ENCODE measurements at places on chromosomes 16 and 17.
A peak's percentile ranks its signal among the peaks of the same experiment; 100 is the strongest.

DNA sequence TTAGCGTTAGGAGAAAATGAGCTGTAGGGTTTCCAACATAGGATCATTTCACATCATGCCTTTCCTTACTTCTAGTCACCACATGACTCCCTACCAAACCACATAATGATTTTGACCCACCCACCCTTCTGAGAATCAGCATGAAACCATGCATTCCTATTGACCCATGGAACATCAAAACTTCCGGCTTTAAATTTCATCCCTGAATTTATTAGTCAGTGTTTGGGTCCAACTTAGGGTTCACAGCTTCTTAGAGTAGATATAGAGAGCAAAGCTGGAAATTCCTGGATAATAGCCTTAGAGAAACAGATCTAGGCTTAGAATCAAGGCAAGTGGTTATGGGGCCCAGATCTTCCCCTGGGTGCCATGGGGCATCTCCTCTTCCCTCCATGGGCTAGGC lies 162.6 kb downstream of the TOX3 start:
- no peak for DNase-seq

GRCh38 chr17:16934836-16935235 lies 37.1 kb downstream of the TNFRSF13B start:
- DNase-seq, result no peak

GRCh38 chr16:59683709-59684108 lies 949.6 kb upstream of the GOT2 start:
- no peak for DNase-seq

- no peak for DNase-seq
Measured at GRCh38 chr16:53091466-53092211, 36.8 kb downstream of the CHD9 start.

- DNase-seq, result no peak
Measured at GRCh38 chr17:48095611-48096010, 5.7 kb downstream of the CBX1 start.

- DNase-seq, result no peak
Measured at GRCh38 chr17:73516431-73516830, 127.8 kb downstream of the SDK2 start.

- no peak for DNase-seq
Measured at GRCh38 chr17:61487161-61487988, 35.2 kb downstream of the TBX4 start.

DNA sequence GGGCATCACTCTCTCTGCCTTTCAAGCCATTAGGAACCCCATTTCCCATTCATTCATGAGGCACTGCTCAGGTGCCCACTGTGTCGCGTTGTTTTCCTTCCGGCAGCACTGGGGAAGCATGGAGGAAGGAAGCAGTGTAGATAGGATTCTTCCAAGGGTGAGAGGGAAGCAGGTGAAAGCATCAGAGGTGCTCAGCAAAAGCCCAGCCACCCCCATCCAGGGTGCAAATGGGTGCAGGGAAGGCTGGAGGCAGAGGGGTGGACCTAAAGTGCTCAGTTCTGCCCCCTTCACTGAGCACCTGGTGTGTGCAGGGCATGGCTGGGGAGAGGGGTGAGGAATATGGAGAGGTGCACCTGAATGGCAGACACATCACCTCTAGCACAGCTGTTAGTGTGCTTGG lies 3.4 kb upstream of the NXPH3 start:
- peak; percentile 48 for DNase-seq

GRCh38 chr16:82013139-82013538 lies 1.9 kb upstream of the SDR42E1 start:
- no peak for DNase-seq

DNA sequence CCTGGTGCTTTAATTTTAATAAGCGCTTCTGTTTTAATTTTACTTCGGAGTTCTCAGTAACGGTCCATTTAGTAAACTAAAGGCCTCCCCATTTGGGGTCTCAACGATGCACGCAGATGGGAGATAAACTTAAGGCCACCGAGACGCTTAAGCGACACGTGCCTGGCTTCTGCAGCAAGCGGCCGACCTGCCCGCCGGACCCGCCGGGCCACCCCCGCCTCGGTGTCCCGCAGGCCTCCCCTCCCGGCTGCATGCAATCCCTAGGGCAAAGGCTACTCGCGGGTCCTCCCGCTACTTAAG lies 592 bp downstream of the GCSH start:
- DNase-seq, result no peak

DNA sequence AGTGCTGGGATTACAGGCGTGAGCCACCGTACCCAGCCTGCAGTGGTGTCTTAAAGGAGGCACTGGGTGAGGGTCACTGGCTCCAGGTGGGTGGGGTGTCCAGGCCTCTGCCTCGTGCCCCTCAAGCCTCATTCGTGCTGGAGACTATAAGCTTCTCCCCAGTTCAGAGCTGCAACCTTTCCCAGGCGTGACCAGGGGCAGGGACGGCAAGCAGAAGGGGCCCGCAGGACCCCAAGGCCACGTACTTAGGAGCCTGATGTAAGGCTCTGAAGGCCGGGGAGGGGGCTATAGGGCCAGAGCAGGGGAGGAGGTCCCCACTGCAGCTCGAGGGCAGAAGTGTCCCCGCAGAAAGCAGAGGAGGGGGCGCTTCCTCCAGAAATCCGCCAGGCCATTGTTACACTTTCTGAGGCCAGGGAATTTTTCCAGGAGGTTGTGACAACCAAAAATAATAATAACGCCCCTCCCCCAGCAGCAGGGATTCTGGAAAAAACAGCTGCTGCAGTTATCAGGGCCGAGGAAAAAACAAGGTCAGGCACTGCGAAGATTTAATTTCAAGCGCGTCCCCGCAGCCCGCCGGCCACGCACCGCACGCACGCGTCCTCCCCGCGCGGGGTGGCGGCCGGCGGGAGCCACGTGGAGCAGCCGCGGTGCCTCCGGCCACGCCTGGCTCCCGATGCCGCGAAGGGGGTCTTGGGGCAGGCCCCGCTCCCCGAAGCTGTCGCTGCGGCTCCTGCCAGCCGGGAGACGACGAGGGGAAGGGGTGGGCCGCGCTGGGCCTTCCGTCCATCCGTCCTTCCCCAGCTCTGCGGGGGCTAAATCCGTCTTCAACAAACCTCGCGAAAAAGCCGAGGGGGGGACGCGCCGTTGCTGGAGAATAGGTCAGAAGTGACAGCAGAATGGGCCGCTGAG lies 45.8 kb upstream of the SLC38A10 start:
- DNase-seq, result peak; percentile 70

GRCh38 chr16:79339863-79340262 lies 260.7 kb downstream of the MAF start:
- no peak for DNase-seq

- no peak for DNase-seq
Measured at GRCh38 chr17:32152130-32152529, 9.8 kb downstream of the RHOT1 start.

DNA sequence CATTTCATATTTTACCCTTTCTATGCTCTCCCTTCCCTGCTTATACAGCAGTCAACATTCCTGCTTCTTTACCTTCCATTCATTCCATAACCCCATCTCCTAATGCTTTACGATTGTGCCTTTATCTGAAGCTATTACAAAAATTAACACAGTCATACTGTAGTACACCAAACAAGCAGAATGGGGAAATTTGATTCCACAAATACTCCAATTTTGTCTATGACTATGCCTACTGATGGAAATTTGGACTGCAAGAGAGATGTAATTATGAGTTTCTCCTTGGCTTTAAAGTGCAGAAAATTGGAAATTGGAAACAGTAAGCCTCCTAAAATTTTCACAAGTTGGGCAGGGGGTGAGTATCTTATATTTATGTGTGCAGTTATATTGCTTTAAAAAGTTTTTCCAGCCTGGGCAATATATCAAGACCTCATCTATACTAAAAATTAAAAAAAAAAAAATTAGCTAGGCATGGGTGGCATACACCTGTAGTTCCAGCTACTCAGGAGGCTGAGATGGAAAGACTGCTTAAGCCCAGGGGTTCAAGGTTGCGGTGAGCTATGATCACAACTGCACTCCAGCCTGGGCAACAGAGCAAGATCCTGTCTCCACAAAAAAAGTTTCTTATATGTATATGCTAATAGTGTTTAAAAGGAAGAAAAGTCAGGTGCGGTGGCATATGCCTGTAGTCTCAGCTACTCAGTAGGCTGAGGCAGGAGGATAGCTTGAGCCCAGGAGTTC lies 3.0 kb downstream of the APPBP2 start:
- no peak for DNase-seq

- no peak for DNase-seq
Measured at GRCh38 chr16:60137891-60138290, 1403.8 kb upstream of the GOT2 start.

DNA sequence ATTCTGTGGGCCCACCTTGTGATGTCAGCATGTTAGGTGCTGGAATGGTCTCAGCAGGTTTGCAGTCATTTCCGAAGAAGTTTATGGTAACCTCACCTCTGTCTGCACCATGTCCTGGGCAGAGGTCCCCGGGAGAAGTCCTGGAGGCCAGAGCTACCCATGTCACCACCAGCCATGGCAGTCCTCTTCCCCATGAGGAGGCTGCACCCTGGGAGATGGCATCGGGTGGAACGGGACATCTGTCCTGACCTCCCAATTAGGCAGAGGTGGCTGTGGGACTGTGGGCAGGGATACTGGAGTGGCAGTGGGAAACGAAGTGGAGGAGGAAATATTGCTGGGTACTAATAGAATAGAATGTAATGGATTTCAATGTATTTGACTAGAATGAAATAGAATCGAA lies 511.8 kb upstream of the WSB1 start:
- DNase-seq, result no peak

- no peak for DNase-seq
Measured at GRCh38 chr17:53979991-53980390, 157.3 kb downstream of the KIF2B start.

DNA sequence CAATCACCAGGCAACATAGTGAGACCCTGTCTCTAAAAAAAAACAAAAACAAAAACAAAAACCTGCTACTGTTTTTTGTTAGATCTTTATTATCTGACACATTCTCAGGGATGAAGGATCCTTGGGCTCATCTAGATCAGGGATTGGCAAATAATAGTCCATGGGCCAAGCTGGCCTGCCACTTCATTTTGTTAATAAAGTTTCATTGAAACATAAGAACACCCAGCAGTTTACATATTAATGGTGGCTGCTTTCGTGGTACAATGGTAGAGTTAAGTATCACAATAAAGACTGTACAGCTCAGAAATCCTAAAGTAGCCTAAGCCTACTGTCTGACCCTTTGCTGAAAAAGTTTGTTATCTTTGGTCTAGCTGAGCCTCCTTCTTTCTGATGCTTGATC lies 32.9 kb upstream of the CLEC18A start:
- DNase-seq, result no peak

GRCh38 chr17:59490216-59490615 lies 75.2 kb upstream of the DHX40 start:
- DNase-seq, result no peak

DNA sequence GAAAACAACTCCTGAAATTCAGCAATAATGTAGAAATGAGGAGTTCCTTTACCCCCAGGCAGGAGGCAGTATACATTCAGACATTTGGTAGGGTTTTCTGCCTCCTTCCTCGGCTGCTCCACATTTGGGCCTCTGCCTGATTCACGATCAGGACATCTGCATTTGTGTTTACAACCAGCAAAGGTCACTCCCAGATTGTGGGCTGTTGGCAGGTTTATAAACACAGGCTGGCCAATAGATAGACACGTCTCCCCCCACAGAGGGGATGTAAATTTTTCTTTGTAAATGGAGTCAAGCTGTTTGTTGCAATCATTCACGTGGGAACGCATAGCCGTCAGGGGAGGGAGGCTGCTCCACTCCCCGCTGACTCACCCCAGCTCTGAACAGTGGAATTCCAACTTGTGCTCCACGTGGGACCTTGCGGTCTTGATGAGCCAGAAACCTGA lies 252.1 kb upstream of the N4BP1 start:
- DNase-seq, result no peak

GRCh38 chr16:57141822-57142631 lies 43.8 kb downstream of the PSME3IP1 start:
- DNase-seq, result no peak

- DNase-seq, result peak; percentile 58
Measured at GRCh38 chr16:54281535-54282201, 4.9 kb downstream of the IRX3 start.

DNA sequence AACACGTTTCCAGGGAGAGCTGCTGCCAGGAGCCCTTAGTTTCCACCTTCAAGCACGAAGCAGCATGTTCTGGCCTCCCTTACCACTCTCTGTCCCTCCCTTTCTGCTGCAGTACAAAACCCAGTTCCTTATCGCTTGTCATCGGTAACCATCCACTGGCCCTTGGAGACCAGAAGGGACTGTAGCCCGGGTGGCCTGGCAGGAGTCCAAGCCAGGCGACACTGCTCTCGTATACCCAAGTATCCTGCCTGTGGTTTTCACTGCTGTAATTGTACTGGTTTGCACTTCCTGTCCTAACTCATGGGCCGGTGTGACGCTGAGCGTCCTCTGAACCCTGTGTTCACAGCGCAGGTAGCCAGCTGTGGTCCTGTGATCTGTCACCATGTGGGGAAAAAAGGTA lies 81.1 kb downstream of the MAF start:
- no peak for DNase-seq

DNA sequence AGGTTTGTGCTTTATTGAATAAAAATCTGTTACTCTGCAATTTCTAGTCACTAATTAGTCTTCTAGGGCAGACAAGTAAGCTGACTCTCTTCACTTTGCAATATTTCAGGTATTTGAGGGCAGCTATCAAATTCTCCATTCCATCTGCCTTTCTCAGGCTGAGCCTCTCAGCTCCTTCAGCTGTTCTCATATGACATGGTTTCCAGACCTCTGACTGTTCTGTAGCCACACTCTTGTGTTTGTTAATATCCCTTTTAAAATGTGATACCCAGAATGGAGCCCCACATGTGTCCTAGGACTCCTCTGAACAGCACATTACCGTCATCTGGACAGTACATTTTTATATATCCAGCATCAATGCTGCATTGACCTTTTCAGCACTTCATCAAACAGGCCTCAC lies 46.1 kb upstream of the MTMR4 start:
- DNase-seq, result no peak

DNA sequence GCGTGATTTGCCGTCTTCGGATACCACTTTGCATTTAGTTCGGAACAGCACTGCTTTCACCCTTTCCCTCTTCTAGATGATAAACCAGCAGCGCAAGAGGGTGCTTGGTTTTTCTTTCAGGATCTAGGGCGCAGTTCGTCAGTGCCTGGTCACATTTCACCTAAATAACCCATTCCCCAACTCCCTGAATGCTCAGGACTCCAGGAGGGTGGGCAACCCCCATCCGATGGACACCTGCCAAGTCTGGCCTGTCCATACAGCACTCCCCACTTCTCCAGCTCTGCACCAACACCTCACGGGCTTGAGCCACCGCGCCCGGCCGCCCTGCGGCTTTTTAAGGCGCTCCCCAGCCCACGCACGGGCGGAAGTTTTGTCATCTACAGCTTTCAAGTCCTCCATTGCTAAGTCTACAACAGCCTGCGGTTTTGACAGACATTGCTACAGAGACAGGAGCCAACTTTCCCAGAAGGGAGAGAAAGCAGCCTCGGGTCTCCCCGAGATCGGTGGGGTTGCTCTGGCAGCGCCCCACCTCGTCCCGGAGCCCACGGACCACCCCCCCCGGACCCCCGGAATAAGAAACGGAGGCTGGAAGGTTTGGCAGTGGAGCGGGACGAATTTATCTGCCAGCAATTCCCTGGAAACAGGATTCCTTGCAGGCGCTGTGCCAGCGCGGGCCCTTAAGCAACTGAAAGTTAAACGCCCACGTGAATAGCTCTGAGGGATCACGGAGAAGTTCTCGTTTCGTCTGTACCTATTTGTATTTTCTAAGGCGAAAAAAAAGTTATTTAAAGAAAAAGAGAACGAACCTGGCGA lies 38.6 kb upstream of the SLFN13 start:
- DNase-seq, result no peak
